Foreskin fibroblast (primary cell): ENCODE measurements at places on chromosomes 1 and 21.

GRCh38 chr1:179825798-179826460, 51.7 kb downstream of the TOR1AIP2 start:
- no peak for DNase-seq

GRCh38 chr1:84164161-84164560, 20.1 kb downstream of the PRKACB start:
- DNase-seq, result peak; percentile 24

GRCh38 chr1:3290915-3291314, 163.6 kb upstream of the ARHGEF16 start:
- DNase-seq, result no peak

GRCh38 chr1:36654586-36654985, 171.9 kb upstream of the CSF3R start:
- DNase-seq, result no peak

DNA sequence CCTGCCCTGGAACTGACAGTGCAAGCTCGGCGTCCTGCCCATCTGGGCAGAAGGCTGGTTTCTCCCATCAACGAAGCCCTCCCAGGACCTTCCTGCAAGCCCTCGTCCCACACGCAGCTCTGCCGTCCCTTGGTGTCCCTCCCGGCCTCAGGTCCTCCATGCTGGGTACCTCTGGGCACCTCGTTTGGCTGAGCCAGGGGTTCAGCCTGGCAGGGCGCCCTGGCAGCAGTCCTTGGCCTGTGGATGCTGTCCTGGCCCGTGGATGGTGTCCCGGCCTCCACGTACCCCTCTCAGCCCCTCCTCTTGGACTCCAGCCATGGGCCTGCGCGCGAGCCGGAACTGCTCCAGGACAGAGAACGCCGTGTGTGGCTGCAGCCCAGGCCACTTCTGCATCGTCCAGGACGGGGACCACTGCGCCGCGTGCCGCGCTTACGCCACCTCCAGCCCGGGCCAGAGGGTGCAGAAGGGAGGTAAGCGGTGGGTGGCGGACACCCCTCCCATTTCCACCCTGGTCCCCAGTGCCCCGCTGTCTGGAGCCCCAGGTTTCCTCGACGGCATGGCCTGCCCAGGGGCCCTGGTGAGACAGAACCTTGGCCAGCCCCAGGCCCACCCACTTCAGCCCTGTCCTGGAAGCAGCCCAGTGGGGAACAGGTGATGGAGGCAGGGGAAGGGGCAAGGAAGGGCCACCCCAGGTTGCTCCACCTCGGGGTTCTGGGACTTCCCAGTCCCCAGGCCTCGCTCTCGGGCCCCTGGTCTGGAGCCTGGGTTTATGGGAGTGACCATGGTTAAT, 3.5 kb downstream of the TNFRSF14 start:
- DNase-seq, result no peak

GRCh38 chr1:24317956-24318614, 1.1 kb upstream of the GRHL3 start:
- DNase-seq, result peak; percentile 56

DNA sequence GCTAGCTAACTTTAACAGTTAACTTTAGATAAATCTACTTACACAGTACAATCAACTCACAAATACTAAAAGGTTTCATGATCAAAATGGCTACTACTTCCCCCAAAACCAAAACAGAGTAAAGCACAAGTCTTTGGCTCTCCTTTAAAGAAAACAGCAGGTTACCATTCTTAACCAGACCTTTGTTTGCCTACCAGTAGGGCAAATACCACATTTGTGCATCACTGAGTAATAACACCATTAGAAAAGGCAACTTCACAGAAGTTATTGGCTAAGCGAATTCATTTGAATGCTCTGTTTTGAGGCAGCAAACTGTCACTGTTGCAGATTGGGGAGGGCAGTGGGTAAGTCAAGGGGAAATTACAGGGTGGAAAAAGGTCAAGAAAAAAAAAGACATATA, 17.3 kb upstream of the SERPINC1 start:
- no peak for DNase-seq

GRCh38 chr1:176462674-176463378, at the start of gene PAPPA2:
TSS of gene PAPPA2 (plus strand) at chr1:176463175. CDS start at chr1:176556323, 93,148 bp downstream.
- DNase-seq, result no peak

- no peak for DNase-seq
Measured at GRCh38 chr1:17958704-17959103, 148.9 kb upstream of the IGSF21 start.

DNA sequence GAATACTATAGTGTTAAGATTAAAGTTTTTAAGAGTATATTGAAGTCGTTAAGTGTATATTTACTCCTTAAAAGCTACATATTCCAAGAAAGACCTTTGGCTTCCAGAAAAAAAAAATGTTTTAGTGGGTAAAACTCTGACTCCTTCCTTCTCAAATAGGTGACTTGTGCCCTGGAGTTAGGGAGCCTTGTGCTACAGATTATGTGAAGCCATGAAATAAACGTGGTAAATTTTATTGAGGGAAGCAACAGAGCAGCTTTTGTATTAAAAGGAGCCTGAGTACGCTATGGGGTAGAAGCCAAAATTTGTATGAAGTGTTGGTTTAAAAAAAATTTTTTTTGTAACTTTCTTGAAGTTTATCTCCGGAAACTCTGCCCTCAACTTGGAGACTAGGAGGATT, 994 bp downstream of the RO60 start:
- DNase-seq, result no peak

DNA sequence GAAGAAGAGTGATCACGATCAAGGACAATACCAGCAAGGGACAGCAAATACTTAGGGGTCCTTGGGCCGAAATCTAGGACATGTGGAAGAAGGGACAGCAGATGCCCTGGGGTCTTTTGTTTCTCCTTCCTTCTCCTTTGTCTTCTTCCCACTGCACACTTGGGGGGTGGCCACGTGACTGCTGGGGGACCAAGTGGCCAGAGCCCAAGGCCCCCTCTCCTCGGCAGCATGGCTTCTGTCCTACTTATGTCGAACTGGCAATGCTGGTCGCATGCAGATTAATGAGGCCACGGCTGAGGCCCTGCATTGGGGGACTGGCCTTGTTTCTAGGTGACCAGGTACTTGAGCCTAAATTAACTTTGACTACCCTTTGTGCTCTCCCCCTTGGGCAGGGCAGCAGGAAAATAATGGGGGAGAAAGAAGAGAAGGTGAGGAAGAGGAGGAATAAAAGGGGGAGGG, 83.0 kb downstream of the GRIK3 start:
- DNase-seq, result no peak

DNA sequence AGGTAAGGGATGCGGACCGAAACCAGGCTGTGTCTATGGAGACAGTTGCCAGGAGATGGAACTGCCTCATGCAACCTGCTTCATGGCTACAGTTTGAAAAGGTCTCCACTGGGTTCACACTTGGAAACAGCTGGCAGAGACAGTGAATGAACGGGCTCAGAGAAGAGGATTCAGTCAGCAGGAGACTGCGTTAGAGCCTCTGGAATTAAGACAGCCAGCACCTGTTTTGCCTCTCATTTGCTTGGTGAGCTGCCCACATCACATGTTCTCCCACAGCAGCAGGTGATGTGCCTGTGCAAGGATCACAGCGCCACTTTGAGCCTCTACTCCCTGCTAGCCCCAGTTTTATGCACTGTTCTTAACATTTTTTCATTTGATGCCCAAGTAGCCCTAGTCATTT, 321.0 kb downstream of the PLPP3 start:
- no peak for DNase-seq

DNA sequence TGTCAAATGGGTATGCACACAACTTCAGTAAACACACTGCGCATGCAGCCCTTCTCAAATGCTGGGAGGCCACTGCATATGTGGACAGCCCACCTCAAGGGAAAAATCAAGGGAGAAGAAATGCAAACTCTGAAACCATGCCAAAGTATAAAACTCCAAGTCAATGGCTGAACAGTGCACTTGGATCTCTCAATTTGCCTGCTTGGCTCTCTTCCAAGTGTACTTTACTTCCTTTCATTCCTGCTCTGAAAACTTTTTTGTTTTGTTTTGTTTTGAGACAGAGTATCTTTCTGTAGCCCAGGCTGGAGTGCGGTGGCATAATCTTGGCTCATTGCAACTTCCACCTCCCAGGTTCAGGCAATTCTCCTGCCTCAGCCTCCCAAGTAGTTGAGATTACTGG, 18.8 kb upstream of the COP1 start:
- no peak for DNase-seq

- no peak for DNase-seq
Measured at GRCh38 chr1:87937831-87938395, 609.2 kb downstream of the LMO4 start.

- DNase-seq, result peak; percentile 2
Measured at GRCh38 chr1:88284066-88284465, 400.0 kb upstream of the PKN2 start.

GRCh38 chr1:155044812-155045657, 6.1 kb upstream of the ADAM15 start:
- DNase-seq, result peak; percentile 79

DNA sequence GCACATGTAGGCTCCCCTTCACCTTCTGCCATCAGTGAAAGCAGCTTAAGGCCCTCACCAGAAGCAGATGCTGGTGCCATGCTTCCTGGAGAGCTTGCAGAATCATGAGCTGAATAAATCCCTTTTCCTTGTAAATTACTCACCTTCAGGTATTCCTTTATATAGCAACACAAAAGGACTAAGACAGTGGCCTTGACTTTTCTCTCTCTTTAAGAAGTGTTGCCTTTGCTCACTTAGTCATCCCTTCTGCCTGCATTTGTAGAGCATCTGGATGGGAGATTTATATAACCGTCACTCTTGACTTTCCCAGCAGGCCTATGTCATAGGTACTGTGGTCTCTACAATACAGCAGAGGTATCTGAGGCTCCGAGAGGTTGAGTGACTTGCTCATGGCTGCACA, 3.7 kb downstream of the PCSK9 start:
- no peak for DNase-seq

DNA sequence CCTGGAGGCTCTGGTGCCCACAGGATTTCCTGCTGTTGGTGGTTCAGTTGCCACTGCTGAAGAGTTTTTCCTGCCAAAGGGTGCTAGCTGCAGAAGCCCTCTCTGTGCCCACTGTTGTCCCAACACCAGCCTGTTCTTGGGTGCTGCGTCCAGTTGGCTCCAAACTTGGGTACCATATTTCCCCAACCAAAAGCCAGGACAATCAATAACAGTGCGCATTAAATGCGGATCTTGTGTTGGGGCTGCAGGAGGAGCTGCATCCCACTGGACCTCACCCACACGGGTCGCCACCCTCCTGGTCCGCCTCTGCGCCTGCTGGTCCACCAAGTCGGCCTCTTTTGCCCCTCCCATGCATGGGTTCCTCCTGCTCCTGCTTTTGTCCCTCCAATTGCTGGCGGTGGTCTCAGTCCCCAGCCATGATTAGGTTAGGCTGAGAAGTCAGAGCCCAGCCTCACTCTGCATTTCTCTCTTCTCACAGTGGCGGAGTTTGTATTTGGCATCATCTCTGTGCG, 9.8 kb downstream of the ABCG1 start:
- DNase-seq, result no peak

GRCh38 chr1:191993549-191993948, 164.7 kb upstream of the RGS18 start:
- DNase-seq, result peak; percentile 4

DNA sequence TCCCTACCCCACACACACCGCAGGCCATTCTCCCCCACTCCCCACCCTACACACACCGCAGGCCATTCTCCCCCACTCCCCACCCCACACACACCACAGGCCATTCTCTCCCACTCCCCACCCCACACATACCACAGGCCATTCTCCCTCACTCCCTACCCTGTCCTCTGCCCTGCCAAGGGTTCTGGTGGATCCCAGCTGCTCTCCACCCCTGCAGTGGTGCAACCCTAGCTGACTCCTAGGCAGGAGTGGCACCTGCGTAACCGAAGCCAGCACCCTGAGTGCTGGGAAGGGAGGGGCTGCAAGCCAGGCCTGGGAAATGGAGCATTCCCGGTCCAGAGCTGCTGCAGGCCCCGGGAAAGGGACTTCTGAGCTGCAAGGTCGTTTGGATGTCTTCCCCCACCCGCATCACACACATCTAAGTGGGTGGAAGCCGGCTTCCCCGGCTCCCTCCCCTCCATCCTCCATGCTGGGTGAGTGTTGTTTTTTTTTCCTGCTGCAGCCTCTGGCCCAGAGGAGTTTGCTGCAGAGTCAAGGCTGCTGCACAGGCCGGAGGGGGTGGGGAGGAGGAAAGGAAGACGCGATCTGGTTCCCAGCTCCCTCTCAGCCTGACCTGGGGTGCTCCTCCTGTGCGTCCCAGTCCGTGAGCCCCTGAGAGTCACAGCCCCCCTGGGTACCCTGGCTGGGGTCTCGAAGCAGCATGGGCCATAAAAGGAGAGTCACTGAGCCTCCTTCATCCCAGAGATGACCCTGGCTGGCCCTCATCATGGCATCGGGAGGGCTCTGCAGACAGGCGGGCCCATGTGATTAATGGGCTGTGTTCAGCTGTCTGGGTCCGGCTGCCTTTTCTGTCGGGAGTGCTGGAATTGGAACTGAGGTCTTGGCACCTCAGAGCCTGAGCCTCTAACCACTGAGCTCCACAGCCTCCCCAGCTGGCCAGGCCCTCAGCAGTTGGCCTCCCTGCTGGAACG, 16.1 kb downstream of the H6PD start:
- no peak for DNase-seq

DNA sequence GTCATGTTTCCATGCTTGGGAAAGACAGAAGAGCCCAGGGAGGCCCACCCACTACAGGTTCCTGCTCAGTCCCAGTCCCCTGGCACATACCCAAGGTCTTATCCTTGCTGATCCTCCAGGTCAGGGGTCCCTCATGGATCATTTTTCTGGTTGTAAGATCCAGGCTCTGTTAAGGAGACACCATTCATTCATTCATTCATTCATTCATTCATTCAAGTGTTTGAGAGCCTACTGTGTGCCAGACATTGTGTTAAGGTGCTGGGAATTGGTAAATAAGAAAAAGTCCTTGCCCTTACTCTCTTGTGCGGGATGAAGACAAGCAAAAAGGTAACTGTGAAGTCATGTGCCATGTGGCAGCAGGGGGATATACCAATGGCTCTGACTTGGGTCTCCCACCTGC, 23.8 kb downstream of the LRRC71 start:
- DNase-seq, result no peak

- DNase-seq, result no peak
Measured at GRCh38 chr1:19066248-19066873, 109.9 kb upstream of the IFFO2 start.

DNA sequence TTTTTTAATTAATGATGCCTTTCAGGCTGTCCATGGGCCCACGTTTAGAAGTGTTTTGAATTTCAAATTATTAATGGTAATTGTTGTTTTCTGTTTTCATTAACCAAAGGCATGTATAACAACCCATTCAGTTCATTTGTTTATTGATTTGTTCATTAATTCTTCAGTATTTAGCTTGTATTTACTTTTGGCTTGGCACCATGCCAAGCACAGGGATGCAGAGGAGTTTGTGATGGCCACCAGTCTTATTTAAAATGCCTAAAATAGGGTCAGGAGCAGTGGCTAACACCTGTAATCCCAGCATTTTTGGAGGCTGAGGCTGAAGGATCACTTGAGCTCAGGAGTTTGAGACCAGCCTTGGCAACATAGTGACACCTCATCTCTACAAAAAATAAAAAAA, 75.3 kb downstream of the ROR1 start:
- DNase-seq, result no peak
